Activated CD8-positive, alpha-beta T cell treated with anti-CD3 and anti-CD28 coated beads, Interleukin-2, amount 10 ng/mL, durations not matched to agents 7 days and 5 days (primary cell): ENCODE measurements at places on chromosomes 11 and 22.
A peak's percentile ranks its signal among the peaks of the same experiment; 100 is the strongest.

GRCh38 chr11:116084511-116084910, 580.3 kb upstream of the CADM1 start:
- DNase-seq, result no peak

- no peak for DNase-seq
These were observed 23.9 kb upstream of the TCF20 start for GRCh38 chr22:42294034-42294985.

GRCh38 chr11:66151273-66151672, 81.2 kb downstream of the PACS1 start:
- DNase-seq, result no peak

- no peak for DNase-seq
These were observed 151.6 kb upstream of the BLID start for GRCh38 chr11:122267602-122268001.

- peak; percentile 60 for DNase-seq
These were observed 844 bp downstream of the PCF11 start for GRCh38 chr11:83157594-83158356.

DNA sequence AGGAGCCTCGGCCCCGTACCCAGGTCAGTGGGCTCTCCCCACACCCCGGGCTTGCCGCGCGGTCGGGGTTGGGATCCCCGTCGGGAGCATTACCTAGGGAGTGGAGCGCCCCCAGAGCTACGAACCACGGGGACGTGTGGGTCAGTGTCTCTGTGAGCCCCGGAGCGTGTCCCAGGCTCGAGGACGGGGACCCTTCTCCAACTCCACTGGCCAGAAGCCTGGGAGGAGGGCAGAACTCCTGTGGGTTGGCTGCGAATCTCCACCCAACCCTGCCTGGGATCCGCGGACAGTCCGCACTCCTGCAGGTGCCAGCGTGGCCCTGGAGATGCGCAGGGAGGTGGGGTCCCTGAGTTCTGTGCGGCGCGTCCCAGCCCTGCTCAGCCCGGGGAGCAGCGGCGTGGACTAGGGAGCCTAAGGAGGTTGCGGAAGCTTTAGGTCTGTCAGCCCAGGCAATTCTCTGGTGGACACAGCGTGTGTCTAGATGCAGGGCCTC, 346 bp downstream of the PPFIBP2 start:
- no peak for DNase-seq

- no peak for DNase-seq
These were observed 24.2 kb upstream of the ANKK1 start for GRCh38 chr11:113363406-113363805.

DNA sequence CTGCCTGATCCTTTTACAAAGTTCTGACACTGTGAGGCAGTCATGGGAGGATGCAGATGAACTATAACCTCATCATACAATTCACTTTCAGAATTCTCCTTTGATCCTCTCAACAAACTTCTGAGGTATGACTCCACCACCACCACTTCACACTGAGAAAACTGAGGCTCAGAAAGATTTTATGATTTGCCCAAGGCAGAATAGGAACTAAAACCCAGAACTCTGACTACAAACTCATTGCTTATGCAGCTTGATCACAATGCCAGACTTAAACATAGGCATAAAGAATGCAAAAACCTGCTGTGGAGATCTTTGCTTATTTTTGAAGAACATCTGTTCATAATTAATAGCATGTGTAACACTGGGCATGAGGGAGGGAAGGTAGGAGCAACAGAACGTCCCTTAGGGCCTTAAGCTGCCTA, 20.4 kb downstream of the FAM168A start:
- no peak for DNase-seq
